HAP-1 (cell line): ENCODE measurements at places on chromosomes 5 and 9.

GRCh38 chr5:10059556-10059955 is 190.1 kb downstream of the ATPSCKMT start:
- DNase-seq: no peak

DNA sequence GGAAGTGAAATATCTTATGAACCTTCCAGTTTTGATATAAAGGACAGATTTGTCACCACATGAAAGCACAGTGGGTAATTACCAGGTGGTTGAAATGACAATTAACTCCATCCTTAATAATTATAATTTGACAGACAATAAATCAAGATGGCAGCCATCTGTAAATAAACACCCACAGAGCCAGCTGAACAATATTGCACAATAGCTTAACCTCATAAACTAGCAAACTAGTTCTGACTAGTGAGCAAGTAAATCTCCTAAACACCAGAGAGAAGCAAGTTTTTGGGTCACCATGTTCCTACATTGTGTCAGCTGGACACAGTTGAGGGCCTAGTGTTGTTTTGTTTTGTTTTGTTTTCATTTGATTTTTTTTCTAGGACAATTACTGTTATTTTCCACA is 577.4 kb downstream of the ACTL7B start:
- DNase-seq: no peak

DNA sequence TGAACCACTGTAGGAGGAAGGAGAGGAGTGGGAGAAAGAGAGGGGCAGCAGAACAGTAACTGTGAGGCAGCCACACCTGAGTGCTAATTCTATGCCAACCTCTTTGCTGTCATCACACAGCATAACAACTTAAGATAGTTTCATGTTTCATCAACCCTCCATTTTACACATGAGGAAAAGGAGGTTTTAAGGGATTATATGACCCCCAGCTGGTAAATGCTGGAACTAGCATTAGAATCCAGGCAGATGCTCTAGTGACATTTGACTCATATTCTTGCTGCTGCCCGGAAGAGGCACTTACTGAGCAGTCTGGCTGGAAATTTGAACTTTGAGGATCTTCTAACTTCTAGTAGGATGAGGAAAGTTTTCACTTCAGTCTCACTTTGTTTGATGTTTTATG is 24.1 kb upstream of the VLDLR start:
- no peak for DNase-seq

GRCh38 chr5:120298981-120299380 is 165.1 kb upstream of the PRR16 start:
- DNase-seq: no peak

DNA sequence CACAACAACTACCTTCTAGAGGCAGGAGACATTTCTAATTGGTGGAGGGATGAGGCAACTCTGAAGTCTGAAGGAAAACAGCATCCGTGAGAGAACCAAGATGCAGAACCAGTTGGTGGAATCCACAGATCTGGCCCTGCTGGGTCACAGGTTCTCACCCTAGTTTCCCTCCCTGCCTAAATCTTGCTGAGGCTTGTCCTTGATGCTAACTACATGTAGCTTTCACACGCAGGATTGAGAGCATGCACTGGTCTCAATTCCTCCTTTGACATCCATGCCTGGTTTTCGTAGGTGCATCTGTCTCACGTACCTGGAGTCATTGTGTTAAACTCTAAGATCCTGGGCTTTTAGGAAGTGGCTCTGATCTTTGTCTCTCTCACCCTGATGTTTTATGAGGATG is 9.7 kb upstream of the F2RL1 start:
- DNase-seq: no peak
